Activated effector memory CD4-positive, alpha-beta T cell treated with anti-CD3 and anti-CD28 coated beads, Interleukin-2, amount 50 U/mL, for 16 hours (primary cell): ENCODE measurements at places on chromosomes 1 and 21.

- no peak for DNase-seq
Observed at GRCh38 chr1:110897681-110898080, 24.7 kb downstream of the CD53 start.

GRCh38 chr1:81801651-81802456 is 1.1 kb downstream of the ADGRL2 start:
- DNase-seq, result no peak

- DNase-seq, result no peak
Observed at GRCh38 chr21:30747159-30747558, at the start of gene KRTAP21-2. TSS of gene KRTAP21-2 (minus strand) at chr21:30747259. CDS start at chr21:30747202, 57 bp downstream.

DNA sequence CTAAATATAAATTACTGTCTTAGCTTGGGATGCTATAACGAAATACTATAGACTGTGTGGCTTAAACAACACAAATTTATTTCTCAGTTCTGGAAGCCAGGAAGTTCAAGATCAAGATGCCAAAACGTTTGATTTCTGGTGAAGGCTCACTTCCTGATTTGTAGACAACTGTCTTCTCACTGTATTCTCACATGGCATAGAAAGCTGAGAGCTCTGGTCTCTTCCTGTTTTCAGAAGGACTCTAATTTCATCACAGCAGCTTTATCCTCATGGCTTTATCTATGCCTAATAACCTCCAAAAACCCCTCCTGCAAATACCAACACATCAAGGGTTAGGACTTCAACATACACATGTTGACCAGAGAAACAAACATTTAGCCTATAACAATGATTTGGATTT is 1795.5 kb downstream of the MRPL39 start:
- no peak for DNase-seq
